Esophagus (tissue), 2 donors: ENCODE measurements at places on chromosomes 16 and 17. TPM values are rescaled to one million over a fixed set of nuclear protein-coding genes. Genes with fewer than 3 reads are reported as not detected.

The KRT20 gene
- 0.28 TPM for polyA plus RNA-seq

The CHST5 gene
- 0.10 TPM for polyA plus RNA-seq

The DDX28 gene
- polyA plus RNA-seq = 13.1 TPM

The CX3CL1 gene
- polyA plus RNA-seq = 5.9 TPM

The SLC46A1 gene
- 1.6 TPM for polyA plus RNA-seq

The DNAH9 gene
- polyA plus RNA-seq = 0.12 TPM

The COPRS gene
- 26.8 TPM for polyA plus RNA-seq

The KRT25 gene
- polyA plus RNA-seq = not detected

The HEATR9 gene
- 0.08 TPM for polyA plus RNA-seq

The FNDC8 gene
- polyA plus RNA-seq = 0.02 TPM

The SEPTIN12 gene
- 0.07 TPM for polyA plus RNA-seq

The METRN gene
- polyA plus RNA-seq = 6.5 TPM

The WFIKKN1 gene
- polyA plus RNA-seq = 1.5 TPM

The LDHD gene
- polyA plus RNA-seq = 11.8 TPM

The PLK1 gene
- 5.1 TPM for polyA plus RNA-seq

The BIRC5 gene
- 8.0 TPM for polyA plus RNA-seq

The CRYBA1 gene
- not detected for polyA plus RNA-seq

The CMTM1 gene
- 0.14 TPM for polyA plus RNA-seq

The GNGT2 gene
- polyA plus RNA-seq = 0.86 TPM

The BEAN1 gene
- polyA plus RNA-seq = 0.73 TPM

The TEKT1 gene
- polyA plus RNA-seq = not detected

The FLII gene
- 258 TPM for polyA plus RNA-seq

The SYCE1L gene
- 2.6 TPM for polyA plus RNA-seq

The CCL8 gene
- not detected for polyA plus RNA-seq

The SCNN1G gene
- polyA plus RNA-seq = 11.2 TPM

The C17orf50 gene
- polyA plus RNA-seq = 0.14 TPM

The SOCS1 gene
- 2.8 TPM for polyA plus RNA-seq

The PIRT gene
- not detected for polyA plus RNA-seq

The AANAT gene
- polyA plus RNA-seq = not detected

The ADAMTS18 gene
- under 0.01 TPM for polyA plus RNA-seq

The TOX3 gene
- polyA plus RNA-seq = 0.07 TPM

The ZMYND15 gene
- polyA plus RNA-seq = 0.96 TPM

The DNASE1 gene
- polyA plus RNA-seq = 23.8 TPM

The COL1A1 gene
- polyA plus RNA-seq = 11.8 TPM

The SP6 gene
- 3.8 TPM for polyA plus RNA-seq
